Umbilical cord (tissue), 2 donors: ENCODE measurements at places on chromosomes 11 and 22. TPM values are rescaled to one million over a fixed set of nuclear protein-coding genes. Genes with fewer than 3 reads are reported as not detected.

GAB2 gene
- total RNA-seq: 27.0 TPM

ST14 gene
- total RNA-seq: 5.3 TPM

GGT5 gene
- 7.5 TPM for total RNA-seq

ARHGAP20 gene
- total RNA-seq: 4.6 TPM

DNA sequence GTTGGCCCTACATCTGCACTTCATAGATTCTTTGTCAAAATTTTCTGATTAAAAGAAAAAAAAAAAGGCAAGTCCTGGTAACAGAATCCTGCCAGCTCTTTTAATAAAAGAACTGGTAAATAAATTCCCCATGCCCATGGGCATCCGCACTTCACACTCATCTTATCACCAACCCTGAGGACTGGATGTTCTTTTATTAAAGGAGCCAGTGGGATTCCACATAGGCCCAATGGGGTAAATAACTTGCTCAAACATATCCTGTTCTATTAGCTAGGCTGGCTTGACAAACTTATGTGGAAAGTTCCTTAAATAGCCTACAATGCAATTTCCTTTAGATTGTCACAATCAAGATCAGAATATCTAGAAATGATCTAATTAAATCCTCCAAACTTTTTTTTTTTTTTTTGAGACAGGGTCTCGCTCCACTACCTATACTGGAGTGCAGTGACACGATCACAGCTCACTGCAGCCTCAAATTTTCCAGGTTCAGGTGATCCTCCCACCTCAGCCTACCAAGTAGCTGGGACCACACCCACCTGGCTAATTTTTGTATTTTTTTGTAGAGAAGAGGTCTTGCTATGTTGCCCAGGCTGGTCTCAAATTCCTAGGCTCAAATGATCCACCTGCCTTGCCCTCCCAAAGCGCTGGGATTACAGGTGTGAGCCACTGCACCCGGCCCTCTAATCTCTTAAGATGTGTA, 380.9 kb downstream of the LARGE1 start:
- DNase-seq: no peak

- peak; percentile 28 for DNase-seq
Observed at GRCh38 chr22:37318364-37319109, 36.2 kb downstream of the CYTH4 start.

DNA sequence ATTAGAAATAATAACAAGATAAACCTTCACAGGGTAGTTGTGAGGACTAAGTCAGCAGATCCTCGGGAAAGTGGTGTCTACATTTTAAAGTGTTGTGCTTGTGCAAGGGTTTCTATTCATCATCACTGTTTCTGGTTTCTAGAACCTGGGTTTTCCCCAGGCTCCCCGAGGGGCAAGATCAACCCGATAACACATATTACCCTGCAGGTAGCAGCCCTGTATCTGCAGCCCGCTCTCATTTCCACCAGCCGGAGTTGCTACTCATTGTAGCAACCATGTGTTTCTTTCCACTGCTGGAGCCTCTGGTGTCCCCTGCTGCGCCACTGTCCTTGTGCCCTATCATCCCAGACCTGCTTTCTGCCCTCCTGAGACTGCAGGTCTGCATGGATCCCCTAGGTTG, 67.0 kb downstream of the MIAT start:
- no peak for DNase-seq

- peak; percentile 63 for DNase-seq
Observed at GRCh38 chr11:95154514-95154913, 64.9 kb downstream of the ENDOD1 start.

DNA sequence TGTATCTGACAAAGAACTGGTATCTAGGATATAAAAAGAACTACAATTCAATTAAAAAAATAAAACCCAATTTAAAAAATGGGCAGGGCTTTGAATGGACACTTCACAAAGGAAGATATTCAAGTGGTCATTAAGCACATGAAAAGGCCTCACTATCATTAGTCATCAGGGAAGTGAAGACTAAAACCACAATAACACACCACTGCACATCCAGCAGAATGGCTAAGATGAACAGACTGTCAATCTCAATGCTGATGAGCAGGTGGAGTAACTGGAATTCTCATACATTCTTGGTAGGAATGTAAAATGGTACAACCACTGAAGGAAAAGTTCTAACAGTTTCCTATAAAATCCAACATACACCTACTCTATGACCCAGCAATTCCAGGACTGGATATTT, 8.9 kb downstream of the HPS4 start:
- DNase-seq: no peak
